ENCODE measurements at places on chromosomes 2 and 18.

GRCh38 chr2:30255026-30255425 is 23.7 kb downstream of the LBH start:
- no peak for DNase-seq

DNA sequence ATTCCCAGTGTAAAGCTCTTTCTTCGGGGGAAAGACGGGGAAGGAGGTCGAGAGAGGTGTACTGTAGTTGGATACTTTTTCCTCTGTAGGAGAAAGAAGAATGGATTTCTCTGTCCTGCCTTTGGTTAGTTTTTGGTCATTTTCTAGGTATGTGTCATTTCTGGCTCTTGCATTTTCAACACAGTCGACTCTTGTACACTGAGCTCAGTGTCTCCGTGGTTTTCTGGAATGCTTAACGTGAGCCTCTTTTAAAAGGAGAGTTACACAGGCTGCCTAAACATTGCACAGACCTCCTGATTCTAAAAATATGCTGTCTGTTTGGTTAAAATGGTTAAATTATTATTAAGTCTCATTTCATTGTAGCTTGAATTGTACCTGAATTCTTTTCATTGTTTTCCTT is 21.8 kb upstream of the GLS start:
- no peak for DNase-seq

GRCh38 chr2:158889135-158889853 is 79.1 kb upstream of the TANC1 start:
- no peak for DNase-seq

DNA sequence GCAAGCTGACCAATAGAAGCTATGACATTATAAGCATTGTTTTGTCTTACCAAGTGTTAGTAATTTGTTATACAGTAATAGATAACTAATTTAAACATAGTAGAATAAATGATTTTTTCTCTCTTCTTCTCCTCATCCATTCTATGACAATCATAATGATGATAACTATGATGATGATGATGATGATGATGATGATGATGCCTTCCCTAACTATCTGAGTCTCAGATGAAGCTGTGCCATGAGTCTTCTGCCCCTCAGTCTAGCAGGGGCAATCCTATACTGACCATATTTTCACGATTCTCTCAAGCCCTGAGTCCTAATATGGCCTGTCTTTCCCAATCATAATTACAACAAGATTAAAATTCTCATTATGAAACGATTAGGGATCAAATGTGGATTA is 1369.0 kb downstream of the LRP1B start:
- no peak for DNase-seq

GRCh38 chr2:111119822-111120252 is 877 bp upstream of the BCL2L11 start:
- peak; percentile 52 for DNase-seq
